ENCODE measurements at places on chromosomes 7 and 10.

- DNase-seq = no peak
These were observed 56.8 kb downstream of the TCF7L2 start for GRCh38 chr10:113006656-113007342.

DNA sequence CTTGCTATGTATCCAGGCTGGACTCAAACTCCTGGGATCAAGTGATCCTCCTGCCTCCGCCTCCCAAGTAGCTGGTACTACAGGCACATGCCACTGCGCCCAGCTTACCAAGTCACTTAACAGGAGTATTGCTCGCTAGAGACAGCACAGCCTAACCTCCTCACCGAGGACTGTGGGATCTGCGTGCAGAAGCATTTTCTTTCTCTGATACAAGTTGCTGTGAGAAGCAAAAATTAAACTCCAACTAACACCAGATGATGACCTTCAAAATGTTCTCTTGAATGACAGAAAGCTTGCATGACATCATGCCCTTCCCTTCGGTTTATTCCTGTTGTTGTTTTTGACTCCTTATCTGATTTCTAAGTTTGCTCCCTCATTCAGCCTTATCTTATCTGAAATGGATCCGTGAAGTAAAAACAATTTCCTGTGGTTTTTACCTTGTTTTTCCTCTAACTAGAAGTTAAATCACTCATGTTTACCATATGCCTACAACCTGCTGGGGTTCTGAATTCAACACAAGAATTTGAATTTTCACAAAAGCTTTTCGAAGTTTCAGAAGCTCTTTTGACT lies 94.4 kb upstream of the KIF5B start:
- DNase-seq = no peak

DNA sequence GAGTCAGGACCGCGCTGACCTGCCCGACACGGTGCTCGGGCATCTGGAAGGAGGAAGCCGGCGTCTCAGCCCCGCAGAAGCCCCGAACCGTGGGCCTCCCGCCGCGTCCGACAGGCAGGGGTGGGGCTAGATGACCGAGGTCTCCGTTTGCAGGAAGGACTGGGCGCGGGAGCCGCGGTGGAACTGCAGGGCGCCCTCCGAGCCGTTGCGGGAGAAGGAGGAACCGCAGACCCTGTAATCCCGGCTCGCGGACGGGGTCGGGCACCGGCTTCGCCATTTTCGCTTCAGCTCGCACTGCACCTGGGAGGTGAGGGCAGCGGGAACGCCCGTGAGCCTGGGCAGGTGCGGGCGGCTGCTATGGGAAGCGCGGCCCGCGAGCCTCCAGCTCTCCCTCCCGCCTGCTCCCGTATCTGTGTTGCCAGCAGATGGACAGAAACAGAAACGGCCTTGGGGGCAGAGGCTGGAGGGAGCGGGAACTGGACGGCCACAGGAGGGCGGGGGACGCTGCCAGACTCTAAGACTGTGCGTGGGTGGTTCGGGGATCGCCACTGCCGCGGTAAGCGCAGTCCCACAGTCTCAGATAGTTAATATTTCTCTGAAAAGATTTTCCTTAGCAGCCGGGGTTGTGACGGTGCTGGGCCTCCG lies 114.1 kb downstream of the VIPR2 start:
- DNase-seq = no peak

- DNase-seq = no peak
These were observed 23.3 kb downstream of the CYP17A1 start for GRCh38 chr10:102813734-102814452.

DNA sequence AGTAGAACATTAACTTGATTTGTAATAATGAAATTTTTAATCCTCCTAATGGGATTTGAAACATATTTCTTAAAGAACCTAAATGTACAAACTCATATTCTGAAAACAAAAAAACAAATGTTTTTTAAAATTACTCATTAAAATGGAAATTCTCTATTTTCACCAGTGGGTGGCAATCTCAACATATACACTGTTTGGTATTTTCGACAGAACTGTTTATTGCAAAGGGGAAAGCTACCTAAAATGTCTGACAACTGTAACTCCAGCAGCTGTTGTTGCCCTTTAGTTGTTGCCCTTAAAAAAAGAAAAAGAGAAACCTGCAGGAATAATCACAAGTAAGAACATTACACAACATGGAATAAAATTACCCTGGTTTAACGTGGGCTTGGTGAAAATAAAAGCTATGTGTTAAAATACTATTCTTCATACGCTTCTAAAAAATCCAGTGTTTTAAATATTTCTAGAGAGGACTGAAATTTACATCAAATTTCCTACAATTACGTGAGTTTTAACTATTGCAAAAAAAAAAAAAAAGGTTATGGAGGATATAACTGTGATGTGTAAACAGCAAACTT lies 54.5 kb downstream of the COL1A2 start:
- no peak for DNase-seq

- DNase-seq = no peak
These were observed 52.5 kb downstream of the NCAPG2 start for GRCh38 chr7:158651968-158652565.

DNA sequence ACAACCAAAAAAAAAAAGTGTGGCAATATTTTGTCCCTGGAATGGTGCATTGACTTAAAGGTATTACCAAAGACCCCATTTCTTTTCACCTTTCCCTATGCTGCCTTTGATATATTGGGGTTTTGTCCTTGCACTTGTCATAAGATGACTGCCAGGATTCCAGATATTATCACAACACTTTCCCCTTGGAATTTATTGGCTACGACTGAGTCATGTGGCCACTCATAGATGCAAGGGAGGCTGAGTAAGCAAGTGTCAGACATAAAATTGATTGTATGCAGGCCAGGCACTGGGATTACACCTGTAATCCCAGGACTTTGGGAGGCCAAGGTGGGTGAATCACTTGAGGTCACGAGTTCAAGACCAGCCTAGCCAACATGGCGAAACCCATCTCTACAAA lies 83.6 kb downstream of the PPP1R3C start:
- no peak for DNase-seq
